C1 segment of cervical spinal cord (tissue), 14 donors: ENCODE measurements at places on chromosomes 7 and 10.

GRCh38 chr10:115129752-115130151 lies 36.6 kb downstream of the ATRNL1 start:
- no peak for DNase-seq

DNA sequence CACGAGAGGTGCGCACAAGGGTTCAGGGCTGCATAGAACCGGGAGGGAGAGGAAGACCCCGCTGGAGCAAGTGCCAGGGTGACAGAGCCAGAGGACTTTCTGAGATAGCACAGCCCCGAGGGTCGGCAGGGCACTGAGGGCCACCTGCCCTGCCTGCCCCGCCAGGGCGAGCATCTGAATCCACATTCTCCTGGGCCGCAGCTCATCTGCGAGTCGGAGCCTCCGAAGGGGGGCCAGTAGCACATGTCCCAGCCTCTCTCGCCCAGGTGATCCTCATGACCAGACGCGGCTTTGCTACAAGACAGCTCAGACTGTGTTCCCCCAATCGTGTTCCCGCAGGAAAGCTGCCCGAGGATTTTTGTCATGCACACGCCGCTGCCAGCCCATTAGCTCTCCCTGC lies 71.2 kb downstream of the ADARB2 start:
- DNase-seq: no peak

DNA sequence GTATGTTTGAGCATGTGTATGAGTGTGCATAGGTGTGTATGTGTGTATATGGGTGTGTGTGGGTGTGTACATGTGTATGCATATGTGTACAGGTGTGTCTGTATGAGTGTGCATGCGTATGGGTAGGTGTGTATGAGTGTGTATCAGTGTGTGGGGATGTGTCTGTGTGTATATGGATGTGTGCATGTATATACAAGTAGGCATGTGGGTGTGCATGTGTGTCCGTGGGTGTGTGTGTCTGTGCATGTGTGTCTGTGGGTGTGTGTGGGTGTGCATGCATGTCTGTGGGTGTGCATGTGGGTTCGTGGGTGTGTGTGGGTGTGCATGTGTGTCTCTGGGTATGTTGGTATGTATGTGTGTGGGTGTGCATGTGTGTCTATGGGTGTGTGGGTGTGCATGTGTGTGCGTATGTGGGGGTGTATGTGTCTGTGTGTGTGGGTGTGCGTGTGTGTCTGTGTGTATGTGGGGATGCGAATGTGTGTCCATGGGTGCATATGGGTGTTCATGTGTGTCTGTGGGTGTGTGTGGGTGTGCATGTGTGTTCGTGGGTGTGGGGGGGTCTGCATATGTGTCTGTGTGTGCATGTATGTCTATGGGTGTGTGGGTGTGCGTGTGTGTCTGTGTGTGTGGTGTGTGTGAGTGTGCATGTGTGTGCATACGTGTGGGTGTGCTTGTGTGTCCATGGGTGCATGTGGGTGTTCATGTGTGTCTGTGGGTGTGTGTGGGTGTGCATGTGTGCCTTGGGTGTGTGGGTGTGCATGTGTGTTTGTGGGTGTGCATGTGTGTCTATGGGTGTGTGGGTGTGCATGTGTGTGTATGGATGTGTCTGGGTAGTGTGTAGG lies 20.6 kb downstream of the EMX2 start:
- DNase-seq: no peak

GRCh38 chr7:116271161-116271913 lies 61.0 kb downstream of the TES start:
- no peak for DNase-seq

DNA sequence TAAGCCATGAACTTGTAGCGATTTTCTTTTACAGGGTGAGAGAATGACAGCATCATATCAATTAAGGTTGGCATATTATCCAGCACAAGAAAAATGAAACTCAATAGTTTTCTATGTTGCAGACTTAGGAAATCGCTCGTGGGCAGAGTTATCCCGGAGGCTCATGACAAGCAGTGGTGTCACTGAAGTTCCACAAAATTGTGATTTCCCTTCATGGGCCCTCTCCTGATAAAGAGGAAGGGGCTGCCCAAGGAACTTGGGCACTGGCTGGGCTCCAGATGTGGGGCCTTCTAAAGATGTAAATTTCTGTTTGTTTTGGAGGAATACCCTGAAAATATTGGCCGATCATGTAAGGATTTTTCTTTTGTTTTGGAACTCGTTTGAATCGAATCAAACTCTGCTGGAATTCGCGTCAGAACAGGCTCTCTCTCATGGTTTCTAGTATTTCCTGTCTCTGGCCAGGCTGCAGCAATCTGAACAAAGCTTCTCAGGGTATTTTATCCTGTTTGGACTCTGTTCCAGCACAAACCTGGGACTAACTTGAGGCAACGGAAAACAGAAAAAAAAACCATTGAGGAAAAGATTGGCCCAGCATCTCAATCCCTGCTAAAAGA lies 340.6 kb upstream of the NRP1 start:
- DNase-seq: no peak

DNA sequence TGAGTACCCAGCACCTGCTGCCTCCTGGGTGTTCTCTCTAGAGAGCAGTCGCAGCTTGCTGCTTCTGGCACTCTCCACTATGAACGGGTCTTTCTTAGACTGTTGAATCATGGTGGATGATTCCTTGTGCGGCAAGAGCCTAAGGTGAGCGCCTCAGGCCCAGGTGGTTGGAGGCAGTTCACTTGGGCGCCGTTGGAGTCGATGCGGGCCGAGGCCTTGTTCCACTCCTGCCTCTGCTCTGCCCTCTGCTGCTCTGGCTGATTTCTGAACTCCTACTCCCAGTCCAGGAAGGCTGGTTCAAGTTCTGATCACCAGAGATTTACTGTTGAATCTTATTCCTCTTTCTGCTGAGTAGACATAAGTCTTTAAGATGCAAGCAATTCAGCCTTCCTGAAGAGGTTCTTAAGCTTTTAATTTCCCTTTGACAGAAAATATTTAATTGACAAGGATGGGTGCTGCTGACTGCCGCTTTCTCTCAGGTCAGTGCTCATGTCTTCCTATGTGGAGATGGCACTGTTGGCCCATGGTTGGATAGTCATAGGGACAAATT lies 10.4 kb downstream of the YKT6 start:
- DNase-seq: no peak

DNA sequence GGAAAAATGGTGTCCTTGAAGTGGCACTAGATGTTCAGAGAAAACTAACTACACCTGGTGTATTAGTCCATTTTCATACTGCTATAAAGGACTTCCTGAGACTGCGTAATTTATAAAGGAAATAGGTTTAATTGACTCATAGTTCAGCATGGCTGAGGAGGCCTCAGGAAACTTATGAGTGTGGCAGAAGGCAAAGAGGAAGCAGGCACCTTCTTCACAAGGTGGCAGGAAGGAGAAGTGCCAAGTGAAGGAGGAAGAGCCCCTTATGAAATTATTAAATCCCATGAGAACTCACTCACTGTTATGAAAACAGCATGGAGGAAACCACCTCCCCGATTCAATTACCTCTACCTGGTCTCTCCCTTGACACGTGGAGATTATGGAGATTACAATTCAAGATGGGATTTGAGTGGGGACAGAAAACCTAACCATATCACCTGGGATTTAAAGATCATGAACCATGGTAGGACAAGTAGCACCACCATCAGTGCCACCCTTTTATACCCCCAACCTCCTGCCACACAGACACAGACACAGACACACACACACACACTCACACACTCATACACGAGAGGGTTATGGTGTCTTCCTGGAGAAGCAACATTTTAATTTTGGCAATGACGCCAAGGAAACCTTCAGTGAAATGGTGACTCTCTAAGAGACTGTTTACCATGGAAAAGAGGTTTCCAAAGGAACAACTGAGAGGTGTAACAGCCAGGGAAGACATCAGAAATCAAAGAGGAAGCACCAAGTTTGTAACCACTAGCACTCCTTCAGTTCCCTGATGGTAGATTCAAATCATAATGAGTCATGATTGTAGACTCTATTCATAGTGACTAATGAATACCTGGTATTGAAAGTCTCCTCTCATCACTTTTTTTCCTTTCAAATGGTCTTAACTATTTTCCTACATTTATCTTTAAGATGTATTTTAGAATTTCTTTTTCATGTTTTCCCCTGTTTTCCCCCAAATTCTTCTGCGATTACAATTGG lies 41.8 kb upstream of the WNT16 start:
- no peak for DNase-seq

- peak; percentile 75 for DNase-seq
Measured at GRCh38 chr7:76304888-76305375, 2.5 kb downstream of the HSPB1 start.
